ENCODE measurements at places on chromosomes 1 and 21.

DNA sequence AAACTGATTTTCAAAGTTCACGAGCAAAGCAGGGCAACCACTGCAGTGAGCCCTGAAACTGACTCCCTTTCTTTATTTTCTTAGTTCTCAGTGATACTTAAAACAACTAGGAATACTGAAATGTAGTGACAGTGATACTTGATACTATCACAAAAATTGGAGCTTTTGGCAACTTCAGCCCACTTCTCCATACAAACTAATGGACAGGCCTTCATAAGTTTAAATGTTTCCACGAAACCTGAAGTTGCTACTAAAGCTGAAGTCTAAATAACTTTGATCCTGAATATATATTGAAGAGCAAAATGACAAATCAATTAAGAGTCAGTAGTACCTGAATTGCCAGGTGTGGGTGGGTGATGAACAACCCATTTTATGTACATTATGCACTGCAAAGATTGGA is 10.0 kb downstream of the NR5A2 start:
- no peak overlapping the region for H3K4me3 ChIP-seq
- H3K36me3 ChIP-seq: no peaks in the 10 kb centered on the region
- peaks cover 55% of the 10 kb centered on the region for H3K27me3 ChIP-seq
- peaks cover 24% of the 10 kb centered on the region for H3K4me1 ChIP-seq
- H3K27ac ChIP-seq: no peak overlapping the region

- no peak overlapping the region for H3K4me3 ChIP-seq
- no peaks in the 10 kb centered on the region for H3K4me1 ChIP-seq
- no peaks in the 10 kb centered on the region for H3K27me3 ChIP-seq
Observed at GRCh38 chr1:61238359-61238665, 156.0 kb downstream of the NFIA start.

- peaks cover 17% of the 10 kb centered on the region for H3K4me1 ChIP-seq
- H3K27me3 ChIP-seq: no peaks in the 10 kb centered on the region
- H3K27ac ChIP-seq: peak overlapping the region; percentile 9
- peak; percentile 21 for DNase-seq
Observed at GRCh38 chr21:33299181-33299752, 25.5 kb upstream of the IFNAR1 start.

GRCh38 chr1:9881838-9882249 is 28.2 kb downstream of the CTNNBIP1 start:
- no peak overlapping the region for H3K4me3 ChIP-seq
- no peak overlapping the region for H3K27ac ChIP-seq
- H3K36me3 ChIP-seq: peaks cover 41% of the 10 kb centered on the region
- DNase-seq: no peak
- H3K27me3 ChIP-seq: no peaks in the 10 kb centered on the region

DNA sequence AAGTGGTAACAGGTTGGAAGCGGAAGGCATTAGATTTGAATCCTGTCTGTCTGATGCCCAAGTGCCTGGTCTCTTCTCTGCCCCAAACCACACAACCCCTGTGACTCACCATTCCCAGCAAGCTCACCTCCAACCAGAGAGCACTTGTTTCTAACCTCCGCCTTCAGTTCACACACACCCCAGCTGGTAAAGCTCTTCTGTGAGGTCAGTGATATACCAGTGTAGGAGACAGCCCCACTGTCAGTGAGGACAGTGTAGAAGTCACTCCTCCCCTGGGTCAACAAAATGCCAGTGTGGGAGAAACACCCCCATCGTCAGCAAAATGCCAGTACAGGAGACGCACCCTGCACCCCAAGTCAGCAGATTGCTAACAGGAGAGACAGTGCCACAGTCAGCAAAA is 2.6 kb downstream of the RIMS3 start:
- H3K27ac ChIP-seq: no peak overlapping the region
- H3K4me1 ChIP-seq: peaks cover 6% of the 10 kb centered on the region
- no peak for DNase-seq
- peaks cover 18% of the 10 kb centered on the region for H3K27me3 ChIP-seq
- H3K36me3 ChIP-seq: no peaks in the 10 kb centered on the region

DNA sequence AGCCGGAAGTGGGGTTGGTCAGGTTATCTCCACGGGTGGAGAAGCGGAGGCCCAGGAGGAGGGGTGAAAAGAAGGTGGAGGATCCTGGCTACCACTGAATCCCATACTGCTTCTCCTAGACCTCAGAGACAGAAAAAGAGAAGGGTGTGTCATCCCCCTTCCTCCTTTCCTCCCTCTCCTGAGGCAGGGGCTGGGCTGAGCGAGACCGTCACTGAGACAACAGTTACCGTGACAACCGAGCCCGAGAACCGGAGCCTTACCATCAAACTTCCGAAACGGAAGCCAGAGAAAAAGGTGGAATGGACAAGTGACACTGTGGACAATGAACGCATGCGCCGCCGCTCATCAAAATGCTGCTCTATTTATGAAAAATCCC is 42.1 kb upstream of the NBPF3 start:
- DNase-seq: no peak
- H3K27ac ChIP-seq: no peak overlapping the region
- H3K27me3 ChIP-seq: no peaks in the 10 kb centered on the region
- H3K4me1 ChIP-seq: no peaks in the 10 kb centered on the region

DNA sequence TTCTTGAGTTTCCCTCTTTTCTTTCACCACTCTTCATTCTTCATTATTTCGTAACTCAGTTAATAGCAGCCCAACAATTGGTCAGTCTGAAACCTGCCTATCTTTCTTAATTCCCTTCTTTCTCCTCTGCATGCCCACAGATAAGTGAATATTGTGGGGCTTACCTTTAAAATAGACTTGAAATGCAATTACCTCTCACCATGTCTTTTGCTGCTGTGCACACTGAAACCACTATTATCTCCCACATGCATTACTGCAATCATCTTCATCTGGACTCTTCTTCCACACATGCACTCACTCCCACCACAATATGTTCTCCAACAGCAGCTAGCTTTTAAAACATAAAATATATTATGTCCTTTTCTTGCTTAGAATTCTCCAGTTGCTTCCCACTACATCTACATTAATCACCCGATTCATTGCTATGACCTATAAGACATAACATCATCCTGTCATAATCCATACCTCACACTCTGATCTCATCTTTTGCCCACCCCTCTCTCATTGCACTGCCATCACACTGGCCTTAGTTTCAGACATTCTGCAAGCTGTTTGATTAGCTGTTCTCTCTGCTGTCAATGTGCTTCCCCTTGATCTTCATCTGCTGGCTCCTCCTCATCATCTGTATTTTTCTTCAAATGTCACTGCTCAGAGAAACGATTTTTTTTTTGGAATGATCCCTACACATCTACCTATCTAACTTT is 304.8 kb downstream of the PTPRC start:
- no peaks in the 10 kb centered on the region for H3K4me1 ChIP-seq
- DNase-seq: no peak
- H3K27ac ChIP-seq: no peak overlapping the region

DNA sequence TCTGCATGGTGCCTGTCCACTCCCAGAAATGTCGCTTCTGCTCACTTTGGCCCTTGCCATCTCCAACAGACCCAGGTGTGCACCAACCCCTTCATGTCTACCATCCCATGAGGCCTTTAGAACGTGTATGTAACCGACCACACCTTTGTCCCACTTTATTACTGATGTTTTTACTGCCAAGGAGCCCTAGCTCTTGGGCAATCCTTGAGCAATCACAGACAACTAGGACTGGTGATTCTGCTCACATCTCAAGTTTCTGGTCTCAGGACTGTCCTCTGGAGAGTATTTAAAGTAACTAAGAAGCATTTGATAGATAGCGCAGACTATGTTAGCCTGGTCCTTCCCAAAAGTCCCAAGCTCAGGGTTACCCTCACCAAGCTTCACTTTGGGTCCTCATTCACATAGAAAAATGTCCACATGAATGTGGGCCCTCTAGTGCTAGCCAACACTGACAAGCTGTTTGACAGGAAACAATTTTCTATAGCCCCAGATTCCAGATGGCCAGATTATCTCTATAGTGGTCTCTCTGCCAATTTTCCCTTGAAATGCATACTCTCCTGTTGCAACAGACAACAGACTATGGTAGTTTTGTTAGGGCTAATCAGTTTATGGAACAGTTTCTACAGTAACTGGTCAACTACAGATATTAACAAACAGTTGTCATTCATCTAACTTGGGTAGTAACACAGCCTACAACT is 6.9 kb upstream of the TMEM81 start:
- no peaks in the 10 kb centered on the region for H3K4me1 ChIP-seq
- DNase-seq: no peak
- no peaks in the 10 kb centered on the region for H3K27me3 ChIP-seq
- no peak overlapping the region for H3K27ac ChIP-seq

- no peak overlapping the region for H3K4me3 ChIP-seq
- H3K36me3 ChIP-seq: no peaks in the 10 kb centered on the region
- H3K27ac ChIP-seq: no peak overlapping the region
- peaks cover 8% of the 10 kb centered on the region for H3K4me1 ChIP-seq
Observed at GRCh38 chr21:27426196-27426595, 459.3 kb upstream of the ADAMTS5 start.

DNA sequence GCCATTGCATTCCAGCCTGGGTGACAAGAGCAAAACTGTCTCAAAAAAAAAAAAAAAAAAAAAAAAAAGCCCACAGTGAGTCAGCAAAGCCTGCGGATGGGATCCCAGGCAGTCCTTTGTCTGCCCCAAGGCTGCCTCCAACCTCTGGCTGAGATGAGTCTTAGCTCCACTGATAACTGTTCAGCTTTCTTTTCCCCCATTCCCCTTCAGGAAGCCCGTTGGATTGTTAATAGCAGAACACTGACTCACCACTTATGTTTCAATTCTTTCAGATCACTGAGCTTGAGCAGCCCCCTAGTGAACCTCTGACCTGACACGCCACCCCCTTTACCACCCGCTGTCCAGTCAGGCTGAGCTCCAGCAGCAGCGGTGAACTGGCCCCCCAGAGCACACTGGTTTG is 57.5 kb downstream of the ERG start:
- DNase-seq: no peak
- no peaks in the 10 kb centered on the region for H3K4me1 ChIP-seq
- H3K27ac ChIP-seq: no peak overlapping the region
- H3K27me3 ChIP-seq: no peaks in the 10 kb centered on the region
- H3K36me3 ChIP-seq: no peaks in the 10 kb centered on the region

- no peaks in the 10 kb centered on the region for H3K27me3 ChIP-seq
- H3K4me1 ChIP-seq: no peaks in the 10 kb centered on the region
- no peak overlapping the region for H3K27ac ChIP-seq
- peak; percentile 42 for DNase-seq
Observed at GRCh38 chr1:177913762-177914540, 55.9 kb downstream of the SEC16B start.

- H3K27me3 ChIP-seq: no peaks in the 10 kb centered on the region
- no peaks in the 10 kb centered on the region for H3K36me3 ChIP-seq
- H3K4me1 ChIP-seq: peaks cover 9% of the 10 kb centered on the region
- DNase-seq: peak; percentile 42
- H3K27ac ChIP-seq: no peak overlapping the region
Observed at GRCh38 chr1:52706941-52707926, 9.1 kb upstream of the COA7 start.

- H3K4me1 ChIP-seq: no peaks in the 10 kb centered on the region
- H3K27me3 ChIP-seq: peaks cover 6% of the 10 kb centered on the region
- H3K36me3 ChIP-seq: no peaks in the 10 kb centered on the region
- no peak within 1 kb of the TSS for H3K27ac ChIP-seq
Observed at GRCh38 chr21:38256599-38257302, at the start of gene KCNJ15. TSS of gene KCNJ15 (plus strand) at chr21:38256991. CDS start at chr21:38299262, 42,271 bp downstream.
